Right ventricle myocardium inferior (tissue), 1 donor: ENCODE measurements at places on chromosomes 4 and X. TPM values are rescaled to one million over a fixed set of nuclear protein-coding genes. Genes with fewer than 3 reads are reported as not detected.

Gene NRK
- total RNA-seq: 2.1 TPM

Gene RPS6KA6
- total RNA-seq: 0.32 TPM

Gene NXF3
- 0.22 TPM for total RNA-seq

Gene EGF
- 13.1 TPM for total RNA-seq

Gene SLC9B1
- total RNA-seq: 0.95 TPM

Gene HSFX2
- total RNA-seq: not detected

Gene TCEAL6
- not detected for total RNA-seq

Gene CT45A3
- total RNA-seq: not detected

Gene NDNF
- 8.1 TPM for total RNA-seq

Gene SRPK3
- 43.3 TPM for total RNA-seq

Gene UGT2B10
- total RNA-seq: not detected

Gene RAB41
- total RNA-seq: not detected

Gene FOXR2
- total RNA-seq: not detected

Gene SUPT20HL1
- total RNA-seq: not detected

Gene IGSF1
- total RNA-seq: 2.6 TPM

Gene SCFD2
- total RNA-seq: 10.0 TPM

Gene TACR3
- total RNA-seq: not detected

Gene IL13RA2
- total RNA-seq: not detected

Gene AGTR2
- total RNA-seq: 0.16 TPM

Gene PPP4R3C
- not detected for total RNA-seq

Gene HPGDS
- total RNA-seq: 3.1 TPM

Gene CCDC149
- total RNA-seq: 11.4 TPM

Gene MXRA5
- 2.1 TPM for total RNA-seq
